ENCODE measurements at places on chromosomes 7 and 10.
A peak's percentile ranks its signal among the peaks of the same experiment; 100 is the strongest.

GRCh38 chr10:1515780-1516491 lies 221.4 kb downstream of the ADARB2 start:
- no peak for DNase-seq

DNA sequence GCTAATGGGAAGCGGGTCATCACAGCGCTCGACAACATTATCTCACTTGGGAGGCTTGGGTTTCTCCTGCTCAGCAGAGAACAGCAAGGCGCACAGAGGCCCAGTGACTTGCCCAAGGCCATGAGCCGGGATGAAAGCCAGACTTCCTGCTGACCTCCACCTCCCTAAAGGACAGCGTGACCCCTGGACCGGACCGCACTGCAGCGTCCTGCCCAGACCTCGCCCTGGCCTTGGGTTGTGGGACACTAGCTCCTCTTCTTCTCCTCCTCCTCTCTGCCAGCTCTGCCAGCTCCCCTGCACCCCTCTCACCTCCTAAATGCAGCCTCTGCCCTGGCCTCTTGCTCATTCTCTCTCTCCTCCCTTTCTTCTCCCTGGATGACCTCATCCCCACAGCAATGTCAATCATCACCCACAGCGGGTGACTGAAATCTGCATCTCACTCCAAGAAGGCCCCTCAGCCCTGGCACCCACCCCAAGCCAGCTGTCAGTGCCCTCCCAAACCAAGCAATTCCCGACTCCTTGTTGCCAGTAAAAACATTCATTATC lies 19.4 kb downstream of the SPOCK2 start:
- DNase-seq = no peak

- peak; percentile 31 for DNase-seq
These were observed 686 bp downstream of the ABI1 start for GRCh38 chr10:26860102-26860442.

DNA sequence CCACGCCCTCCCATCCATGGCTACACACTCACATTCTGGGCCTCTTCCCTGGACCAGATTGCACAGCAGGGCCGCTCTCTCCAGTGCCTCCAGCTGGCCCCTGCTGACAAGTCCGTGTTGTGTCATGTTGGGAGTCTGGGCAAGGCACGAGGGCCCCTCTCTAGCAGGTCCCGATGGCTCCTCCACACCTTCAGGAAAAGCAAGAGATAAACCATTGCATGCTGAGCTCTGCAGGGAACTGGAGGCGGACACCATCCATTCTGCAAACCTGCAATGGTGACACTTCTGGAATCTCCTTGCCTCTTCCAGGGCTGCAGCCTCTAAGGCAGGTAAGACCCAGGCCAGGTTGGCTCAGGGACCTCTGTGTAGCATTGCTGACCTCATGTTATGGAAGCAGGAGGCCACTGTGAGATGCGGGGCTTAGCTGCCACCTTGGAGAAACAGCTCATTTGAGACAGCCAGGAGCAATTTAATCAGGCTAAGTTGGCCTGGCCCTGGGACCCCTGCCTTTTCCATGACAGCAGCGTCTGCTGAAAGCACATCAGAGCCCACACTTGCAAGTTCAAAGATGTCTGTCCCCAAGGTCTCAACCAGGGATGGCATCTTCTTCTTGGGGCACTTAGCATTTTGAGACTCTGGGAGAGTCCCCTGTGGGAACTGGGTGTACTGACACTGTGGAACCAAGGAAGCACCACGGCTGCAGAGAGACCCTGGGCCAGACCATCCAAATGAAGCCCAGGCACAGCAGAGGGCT lies 34.2 kb upstream of the LEP start:
- no peak for DNase-seq

DNA sequence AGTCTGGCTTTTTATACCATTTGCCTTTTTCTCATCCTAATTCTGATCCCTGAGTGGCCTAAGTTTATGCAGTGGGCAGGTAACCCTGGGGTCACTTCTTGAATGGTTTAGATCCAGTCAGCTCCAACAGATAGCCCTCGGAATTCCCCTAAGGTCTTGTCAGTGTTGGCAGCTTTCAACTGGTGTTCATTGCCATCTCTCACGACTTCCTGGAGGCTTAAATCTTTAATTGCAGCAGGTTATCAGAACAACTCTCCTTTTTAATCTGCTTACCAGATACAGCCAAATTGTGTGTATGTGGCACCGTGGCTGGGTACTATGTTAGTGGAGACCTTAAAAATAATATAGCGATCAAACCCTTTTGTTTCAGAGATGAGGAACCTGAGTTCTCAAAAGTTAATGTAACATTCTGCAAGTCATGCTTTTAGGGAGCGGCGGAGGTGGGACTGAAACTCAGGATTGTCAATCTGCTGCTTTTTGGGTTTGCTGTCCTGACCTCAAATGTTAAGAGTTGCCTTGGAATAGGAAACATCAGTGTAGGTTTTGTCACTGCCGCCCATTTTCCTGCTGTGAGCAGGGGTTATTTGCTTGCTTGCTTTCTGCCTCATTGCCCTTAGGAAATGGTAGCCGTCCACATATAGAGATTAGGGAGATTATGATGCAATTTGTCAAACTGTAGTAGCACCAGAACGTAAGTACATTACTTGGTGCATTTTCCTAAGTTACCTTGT lies 818 bp downstream of the DLD start:
- peak; percentile 37 for DNase-seq

DNA sequence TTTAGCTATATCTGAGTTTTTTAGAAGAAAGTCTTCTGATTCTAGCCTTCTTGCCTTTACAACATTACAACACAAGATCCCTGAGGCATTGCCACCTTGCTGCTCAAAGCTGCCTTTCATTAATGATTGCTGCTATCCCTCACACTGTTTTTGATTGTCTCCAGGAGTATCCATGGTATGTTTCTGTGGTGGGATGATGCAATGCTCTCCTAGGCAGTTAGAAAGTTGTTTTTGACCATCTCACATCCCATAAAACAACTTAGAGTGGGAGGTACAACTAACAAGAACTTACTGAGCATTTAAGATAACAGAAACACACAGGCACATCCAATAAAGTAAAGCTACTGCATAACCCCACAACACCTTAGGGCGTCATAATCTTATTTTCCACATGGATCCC lies 1156.0 kb upstream of the LRRTM3 start:
- no peak for DNase-seq

DNA sequence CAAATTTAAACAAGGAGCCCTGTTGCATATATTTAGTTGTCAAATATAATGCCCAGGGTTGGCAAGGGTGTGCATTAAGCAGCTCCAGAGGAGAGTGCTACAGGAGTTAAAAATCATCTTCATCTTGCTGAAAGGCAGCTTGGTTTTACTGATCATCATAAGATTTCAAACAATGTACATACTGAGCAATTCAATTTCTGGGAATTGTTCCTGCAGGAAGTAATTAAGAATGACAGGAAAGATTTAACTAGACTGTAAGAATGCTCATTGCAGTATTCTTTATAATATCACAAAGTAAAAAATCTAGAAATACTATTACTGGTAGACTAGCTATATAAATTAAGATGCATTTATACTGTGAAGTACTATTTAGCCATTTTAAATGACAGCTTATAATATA lies 153.6 kb downstream of the DYNC1I1 start:
- DNase-seq = no peak

DNA sequence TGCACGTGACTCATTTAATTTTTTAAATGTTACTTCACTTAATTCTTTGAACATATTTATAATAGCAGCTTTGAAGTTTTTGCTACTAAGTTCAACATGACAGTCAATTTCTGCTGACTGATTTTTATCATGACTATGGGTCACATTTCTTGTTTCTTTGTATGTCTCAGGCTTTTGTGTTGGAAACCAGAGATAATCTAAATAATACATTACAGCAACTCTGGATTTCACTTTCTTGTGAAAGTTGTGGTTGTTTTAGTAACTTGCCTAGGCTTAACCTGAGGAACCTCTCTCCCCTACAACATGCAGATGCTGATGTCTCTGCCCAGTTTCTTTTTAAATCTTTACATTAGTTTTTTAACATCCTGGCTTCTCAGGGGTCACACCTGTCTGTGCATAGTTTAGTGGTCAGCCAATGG lies 180.8 kb downstream of the CCDC71L start:
- peak; percentile 26 for DNase-seq

DNA sequence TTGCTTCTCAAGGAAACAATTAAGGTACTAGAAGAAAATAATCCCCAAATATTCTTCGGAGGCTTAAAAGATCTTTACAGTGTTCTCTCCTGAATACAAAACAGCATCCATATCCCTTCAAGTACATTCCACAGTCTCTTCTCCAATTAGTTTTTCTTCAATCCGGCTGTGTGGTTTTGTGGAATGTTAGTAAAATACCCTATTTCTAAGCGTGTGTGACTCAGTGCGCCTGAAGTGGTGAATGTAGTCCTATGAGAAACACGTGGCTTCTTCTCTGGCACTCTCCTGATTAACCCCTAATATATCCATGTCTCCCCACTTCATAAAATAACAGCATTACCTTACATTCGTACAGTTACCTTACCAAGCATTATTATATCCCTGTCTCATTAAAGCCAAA lies 570.2 kb downstream of the ARL4A start:
- DNase-seq = no peak

DNA sequence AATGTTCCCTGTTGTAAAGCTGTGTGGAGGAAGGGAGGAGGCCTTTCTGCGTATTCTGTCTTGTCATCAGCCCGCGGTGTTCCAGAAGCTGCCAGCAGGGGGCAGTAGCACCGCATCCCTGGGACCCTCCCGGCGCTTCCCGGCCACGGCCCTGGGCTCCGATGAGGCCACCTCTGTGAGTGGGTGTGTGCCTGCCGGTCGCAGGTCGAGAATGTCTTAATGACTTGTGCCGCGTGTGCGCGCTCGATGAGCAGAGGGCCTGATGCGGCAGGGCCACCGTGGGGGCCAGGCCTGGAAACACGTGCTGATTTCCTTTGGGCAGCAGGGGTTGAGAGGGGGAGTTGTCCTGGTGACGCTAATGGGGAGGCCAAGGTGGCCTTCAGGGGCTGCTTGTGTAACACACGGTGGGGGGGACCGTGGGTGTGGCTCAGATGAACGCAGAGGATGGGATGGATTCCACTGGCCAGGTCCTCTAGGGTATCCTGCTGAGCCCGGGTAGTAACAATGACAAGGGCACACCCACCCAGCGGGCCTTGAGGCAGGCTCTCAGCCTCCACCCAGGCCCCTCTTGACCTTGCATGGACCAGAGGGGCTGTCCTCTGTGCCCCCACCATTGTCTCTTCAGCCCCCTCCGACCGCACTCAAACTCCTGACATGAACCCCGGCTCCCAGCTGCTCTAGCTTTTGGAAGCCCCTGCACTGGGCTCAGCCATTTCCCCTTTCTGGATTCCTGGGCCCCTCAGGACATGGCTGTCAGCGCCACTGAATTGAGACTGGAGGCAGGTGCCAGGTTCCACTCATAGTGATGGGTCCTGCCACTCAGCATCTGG lies 135.9 kb upstream of the PODXL start:
- DNase-seq = peak; percentile 68

GRCh38 chr7:77245015-77245755 lies 45.6 kb upstream of the FGL2 start:
- no peak for DNase-seq

GRCh38 chr10:94005050-94005449 lies 11.3 kb downstream of the PLCE1 start:
- DNase-seq = no peak

DNA sequence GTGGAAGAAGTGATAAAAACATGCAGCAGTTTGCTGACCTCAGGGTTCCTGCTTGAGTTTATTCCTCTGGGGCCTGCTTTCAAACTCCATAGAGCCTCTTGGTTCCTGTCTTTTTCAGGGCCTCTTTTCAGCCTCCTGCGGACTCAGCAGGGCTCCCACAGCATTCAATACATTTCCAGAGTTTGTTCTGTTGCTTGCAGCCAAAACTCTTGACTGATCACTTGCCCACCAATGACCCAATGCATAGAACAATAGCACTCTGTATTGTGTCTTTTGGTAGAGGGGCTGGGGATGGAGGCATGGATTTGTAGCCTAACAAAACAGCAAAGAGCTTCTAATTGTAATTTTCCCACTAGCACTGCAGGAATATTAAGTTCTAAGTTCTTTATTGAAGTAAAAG lies 50.8 kb upstream of the CREB5 start:
- no peak for DNase-seq

DNA sequence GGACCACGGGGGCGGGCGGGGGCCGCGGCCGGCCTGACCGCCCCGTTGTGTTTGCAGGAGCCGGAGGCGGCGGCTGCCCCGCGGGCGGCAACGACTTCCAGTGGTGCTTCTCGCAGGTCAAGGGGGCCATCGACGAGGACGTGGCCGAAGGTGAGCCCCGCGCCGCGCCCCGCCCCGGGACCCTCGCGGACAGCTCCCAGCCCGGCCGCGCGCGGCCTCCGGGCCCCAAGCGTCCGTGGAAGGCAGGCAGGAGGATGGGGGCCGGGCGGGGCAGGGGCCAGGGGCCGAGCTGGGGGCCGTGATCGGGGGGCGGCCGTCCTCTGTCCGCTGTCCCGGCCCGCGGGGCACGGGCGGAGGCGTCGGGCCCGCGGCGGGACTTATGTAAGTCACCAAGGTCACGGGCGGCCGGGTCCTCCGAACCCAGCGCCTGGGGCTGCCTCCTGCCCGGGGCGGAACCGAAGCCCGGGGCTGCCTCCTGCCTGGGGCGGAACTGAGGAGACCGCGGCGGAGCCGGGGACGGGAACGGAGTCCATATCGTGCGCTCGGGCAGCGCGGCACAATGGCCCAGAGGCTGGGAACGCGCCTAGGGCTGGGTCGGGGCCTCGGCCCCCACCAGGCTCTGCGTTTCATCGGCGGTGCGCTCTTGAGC lies 497 bp downstream of the PPP2R2D start:
- peak; percentile 58 for DNase-seq

- no peak for DNase-seq
These were observed 46.6 kb upstream of the PODXL start for GRCh38 chr7:131602994-131603372.

- DNase-seq = no peak
These were observed 98.2 kb downstream of the TNS3 start for GRCh38 chr7:47483604-47484273.

DNA sequence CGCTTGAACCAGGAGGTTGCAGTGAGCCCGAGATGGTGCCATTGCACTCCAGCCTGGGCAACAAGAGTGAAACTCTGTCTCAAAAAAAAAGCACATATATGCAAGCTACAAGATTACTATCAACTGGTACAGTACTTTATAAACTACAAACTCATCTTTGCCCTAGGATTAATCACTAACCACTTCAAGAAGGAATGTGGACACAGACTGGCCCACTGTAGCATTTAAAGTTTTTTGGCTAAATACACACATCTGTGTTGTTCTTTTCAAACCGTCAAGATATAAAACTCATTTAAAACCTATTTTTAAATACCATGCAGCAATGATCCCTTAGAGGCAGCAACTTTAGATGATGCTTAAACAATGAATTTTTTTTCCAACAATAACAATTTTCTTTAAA lies 205.4 kb downstream of the IMMP2L start:
- DNase-seq = no peak

GRCh38 chr7:50766849-50767207 lies 15.9 kb downstream of the GRB10 start:
- DNase-seq = no peak

GRCh38 chr7:49623943-49624342 lies 149.5 kb upstream of the VWC2 start:
- DNase-seq = no peak

DNA sequence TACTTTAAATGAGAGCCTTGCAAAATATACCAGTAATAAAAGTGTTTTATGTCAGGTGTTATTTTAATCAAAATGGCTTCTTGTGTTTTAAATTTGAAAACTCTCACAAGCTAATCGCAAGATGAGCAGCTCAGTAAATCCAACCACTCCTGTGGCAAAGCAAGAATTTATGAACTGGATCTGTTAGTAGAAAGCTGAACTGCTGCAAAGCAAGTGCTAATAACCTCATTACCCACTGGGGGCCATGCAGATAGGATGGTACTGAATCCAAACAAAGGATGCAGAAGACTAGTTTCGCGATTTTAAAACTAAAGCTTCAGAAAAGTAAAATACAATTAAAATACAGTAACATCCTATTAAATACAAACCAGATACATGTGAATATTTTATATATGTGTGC lies 468.0 kb downstream of the PARD3 start:
- DNase-seq = no peak

Data from GM13977 (cell line).